Activated naive CD4-positive, alpha-beta T cell (primary cell): ENCODE measurements at places on chromosomes 5 and 9.

DNA sequence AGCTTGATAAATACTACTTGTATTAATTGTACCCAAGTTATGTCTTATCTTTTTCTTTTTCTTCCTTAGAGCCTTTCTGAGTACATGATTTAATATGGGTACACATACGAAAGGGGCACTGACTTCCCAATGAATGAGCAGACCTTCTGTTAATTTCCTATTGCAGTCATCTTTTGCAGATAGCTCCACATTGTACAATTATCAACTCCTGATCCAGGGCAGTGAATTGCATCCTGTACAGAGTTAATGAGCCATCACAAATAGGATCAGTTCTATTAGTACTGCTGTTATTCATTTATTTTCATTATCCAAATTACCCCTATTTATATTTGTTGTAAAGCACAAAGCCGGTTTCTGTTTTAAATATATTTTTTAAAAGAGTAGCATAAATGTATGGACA lies 105.6 kb downstream of the ADAMTSL1 start:
- DNase-seq = no peak

DNA sequence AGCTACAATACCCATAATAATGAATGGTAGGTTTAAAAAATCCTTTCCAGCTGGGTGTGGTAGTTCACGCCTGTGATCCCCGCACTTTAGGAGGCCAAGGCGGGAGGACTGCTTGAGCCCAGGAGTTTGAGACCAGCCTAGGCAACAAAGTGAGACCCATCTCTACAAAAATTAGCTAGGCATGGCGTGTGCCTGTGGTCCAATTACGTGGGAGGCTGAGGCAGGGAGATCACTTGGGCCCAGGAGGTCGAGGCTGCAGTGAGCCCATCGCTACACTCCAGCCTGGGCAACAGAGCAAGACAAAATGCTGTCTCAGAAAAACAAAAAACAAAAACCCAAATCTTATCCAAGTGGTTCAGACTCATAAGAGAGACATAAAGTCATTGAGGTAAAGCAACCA lies 33.8 kb upstream of the SLC6A3 start:
- DNase-seq = no peak

GRCh38 chr5:9380109-9380508 lies 165.8 kb downstream of the SEMA5A start:
- no peak for DNase-seq

DNA sequence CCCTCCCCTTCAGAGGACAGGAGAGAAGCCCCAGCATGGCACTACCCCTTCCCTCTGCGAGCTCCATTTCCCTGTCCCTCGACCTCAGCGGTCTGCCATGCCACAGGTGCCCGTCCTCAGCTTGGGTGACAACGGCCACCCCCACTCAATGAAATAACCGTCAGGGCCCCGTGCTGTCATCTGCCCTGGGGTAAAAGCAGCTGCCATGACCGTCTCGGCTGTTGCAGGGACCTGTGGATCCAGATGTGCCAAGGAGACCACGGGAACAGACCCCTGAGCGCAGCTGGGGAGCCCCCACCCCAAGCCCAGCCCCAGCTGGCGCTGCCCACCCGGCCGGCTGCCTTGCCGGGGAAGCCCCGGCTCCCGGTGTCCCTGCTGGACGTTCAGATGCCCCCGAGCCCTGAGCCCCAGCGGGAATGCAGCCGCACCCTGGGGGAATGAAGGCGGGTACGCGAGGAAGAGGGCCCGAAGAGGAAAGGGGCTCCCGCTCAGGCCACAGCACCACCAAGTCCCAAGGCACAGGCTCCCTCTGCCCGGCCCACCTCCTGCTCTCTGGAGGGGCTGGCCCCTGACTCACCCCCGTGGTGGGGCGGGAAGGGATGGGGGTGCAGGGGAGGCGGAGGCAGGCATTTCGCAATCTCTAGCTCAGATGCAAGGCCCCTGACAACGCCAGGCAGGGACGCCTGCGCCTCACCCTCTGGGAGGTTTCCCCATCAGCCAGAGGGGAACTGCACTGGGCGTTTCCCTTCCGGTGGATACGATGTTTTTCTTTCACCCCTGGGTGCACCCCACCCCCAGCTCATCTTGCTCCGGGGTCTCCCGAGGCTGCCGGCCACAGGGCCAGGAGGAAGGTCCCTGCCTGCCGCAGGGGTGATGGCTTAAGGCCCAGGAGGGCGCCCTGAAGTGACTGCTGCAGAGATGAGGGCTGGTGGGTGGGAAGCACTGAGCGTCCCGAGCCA lies 49.2 kb downstream of the NACC2 start:
- no peak for DNase-seq

DNA sequence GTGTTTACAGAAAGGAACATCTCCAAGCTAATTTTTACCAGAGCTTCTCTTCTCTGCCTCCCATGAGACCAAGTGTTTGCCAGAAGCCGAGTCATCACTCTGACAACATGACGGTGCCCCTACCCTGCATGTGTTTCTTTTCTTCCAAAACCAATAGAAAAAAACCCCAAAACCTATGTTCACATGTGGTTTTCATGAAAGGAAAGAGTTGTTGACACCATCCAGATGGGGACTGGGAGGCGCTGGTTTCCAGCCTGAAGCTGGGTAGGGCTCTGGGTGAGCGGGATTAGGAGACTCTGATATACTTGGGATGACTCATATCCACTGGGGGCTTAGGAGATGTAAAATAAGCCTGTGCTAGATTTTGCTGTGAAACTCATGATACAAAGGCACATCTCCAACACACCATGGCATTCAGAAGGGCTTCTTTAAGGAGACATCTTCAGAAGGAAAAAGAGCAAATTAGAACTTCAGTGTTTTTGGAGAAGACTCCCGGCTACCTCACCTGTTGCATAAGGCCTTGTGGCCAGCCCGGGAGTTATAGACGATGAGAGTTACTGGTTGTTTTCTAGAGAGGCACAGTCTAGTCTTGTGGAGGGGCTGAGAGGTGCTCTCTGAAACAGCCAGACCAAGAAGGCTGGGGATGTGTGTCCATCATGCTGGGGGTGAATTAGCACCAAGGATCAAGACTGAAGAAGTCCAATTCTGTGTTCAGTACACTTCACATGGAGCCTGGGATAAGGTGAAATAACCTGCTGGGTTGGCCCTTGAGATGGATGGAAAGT lies 108.9 kb upstream of the LHFPL2 start:
- DNase-seq = no peak

DNA sequence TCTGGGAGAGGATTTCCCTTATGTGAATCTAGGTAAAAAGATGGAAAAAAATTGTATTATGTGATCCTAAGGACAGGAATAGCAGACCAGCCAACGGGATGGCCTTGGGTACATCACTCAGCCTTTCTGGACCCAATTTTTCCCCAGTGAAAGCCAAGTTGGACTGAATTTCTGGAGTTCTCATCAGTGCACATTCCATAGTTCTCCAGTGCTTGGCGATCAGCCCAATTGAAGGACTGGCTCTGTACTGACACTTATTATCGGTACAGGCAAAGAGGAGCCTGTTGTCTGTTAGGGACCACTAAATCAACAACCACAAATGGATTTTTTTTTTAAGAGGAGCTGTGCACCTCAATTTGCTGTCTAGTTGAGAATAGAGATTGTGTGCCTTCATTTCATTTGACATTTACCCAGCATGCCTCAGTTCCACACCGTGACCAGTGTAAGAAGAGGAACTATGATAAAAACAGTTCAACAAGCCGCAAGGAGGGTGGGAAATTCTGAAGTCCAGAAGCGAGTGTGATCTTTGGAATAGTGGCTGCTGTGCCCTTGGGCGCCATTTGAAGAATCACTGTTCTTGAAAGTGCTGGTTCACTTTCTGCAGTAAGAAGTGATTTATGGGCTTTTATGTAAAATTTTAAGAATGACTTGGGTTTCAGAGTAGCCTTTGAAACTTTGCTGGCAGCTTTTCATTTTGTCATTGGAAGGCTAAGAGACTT lies 8.0 kb downstream of the ARL10 start:
- DNase-seq = no peak

- no peak for DNase-seq
Measured at GRCh38 chr5:87389296-87390034, 23.3 kb downstream of the CCNH start.

- DNase-seq = no peak
Measured at GRCh38 chr5:10607023-10607665, 43.3 kb downstream of the ANKRD33B start.

- no peak for DNase-seq
Measured at GRCh38 chr9:13718539-13718938, 439.0 kb upstream of the MPDZ start.

DNA sequence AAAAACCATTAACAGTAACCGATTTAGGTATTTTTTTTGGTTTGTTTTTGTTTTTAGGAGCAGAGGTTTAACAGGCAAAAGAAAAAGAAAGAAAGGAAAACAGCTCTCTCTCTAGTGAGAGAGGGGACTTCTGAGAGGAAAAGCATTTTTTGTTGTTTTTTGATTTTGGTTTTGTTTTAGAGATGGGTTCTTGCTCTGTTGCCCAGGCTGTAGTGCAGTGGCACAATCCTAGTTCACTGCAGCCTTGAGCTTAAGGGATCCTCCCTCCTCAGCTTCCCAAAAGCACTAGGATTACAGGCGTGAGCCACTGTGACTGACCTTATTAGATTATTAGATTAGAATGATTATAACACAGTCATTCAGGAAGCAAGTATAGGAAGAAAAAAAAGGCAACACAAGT lies 10.1 kb downstream of the USP20 start:
- no peak for DNase-seq

- DNase-seq = no peak
Measured at GRCh38 chr5:169029661-169030274, 271.2 kb downstream of the SLIT3 start.

DNA sequence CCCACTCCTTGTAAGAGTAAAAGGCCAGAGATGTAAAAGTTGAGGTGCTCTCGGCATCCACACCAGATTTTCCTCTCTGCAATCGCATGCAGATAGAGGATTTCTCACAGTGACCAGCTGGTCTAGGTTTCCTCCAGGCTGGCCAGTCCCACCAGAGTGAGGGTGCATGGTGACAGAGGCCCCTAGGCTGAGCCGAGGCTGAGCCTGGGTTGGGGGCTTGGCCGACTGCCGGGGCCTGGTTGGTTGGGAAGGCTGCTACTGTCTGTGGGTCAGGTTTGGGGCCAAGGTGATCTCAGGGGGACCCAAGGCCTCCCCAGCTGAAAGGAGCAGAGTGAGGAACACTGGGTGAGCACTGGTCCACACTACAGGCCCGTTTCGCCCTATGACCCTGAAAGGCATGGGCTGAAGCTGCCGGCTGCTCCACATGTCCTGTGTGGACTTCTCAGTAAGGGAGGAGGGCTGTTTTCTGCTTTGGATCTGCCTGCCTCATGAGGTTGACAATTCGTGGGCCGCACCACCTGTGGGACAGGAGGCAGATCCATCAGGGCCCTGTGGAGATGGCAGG lies 400.8 kb upstream of the IRX4 start:
- DNase-seq = no peak

DNA sequence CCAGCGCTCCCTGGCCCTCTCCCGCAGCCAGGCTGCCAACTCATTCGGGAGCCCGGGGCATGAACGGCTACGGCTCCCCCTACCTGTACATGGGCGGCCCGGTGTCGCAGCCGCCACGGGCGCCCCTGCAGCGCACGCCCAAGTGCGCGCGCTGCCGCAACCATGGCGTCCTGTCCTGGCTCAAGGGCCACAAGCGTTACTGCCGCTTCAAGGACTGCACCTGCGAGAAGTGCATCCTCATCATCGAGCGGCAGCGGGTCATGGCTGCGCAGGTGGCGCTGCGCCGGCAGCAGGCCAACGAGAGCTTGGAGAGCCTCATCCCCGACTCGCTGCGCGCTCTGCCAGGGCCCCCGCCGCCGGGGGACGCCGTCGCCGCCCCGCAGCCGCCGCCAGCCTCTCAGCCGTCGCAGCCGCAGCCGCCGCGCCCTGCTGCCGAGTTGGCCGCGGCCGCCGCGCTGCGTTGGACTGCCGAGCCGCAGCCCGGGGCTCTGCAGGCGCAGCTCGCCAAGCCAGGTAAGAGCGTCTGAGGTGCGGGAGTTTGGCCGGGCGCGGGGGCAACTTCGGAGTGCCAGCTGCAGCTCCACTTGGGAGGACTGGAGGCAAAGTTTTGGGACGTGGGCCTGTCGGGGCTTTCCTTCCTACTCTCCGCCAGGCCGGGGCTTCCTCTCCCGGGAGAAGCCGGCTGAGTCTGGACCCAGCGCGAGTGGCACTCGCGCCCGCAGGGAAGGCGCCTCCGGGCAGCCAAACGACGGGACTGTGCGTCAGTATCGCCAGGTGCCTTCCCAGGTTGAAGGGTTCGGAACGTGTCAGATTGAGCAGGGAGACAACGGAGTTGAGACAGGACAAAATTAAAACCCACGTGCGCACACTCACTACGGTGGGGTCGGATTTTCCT lies 735 bp downstream of the DMRT3 start:
- no peak for DNase-seq

- DNase-seq = no peak
Measured at GRCh38 chr9:136615631-136616306, 46.9 kb upstream of the EGFL7 start.

DNA sequence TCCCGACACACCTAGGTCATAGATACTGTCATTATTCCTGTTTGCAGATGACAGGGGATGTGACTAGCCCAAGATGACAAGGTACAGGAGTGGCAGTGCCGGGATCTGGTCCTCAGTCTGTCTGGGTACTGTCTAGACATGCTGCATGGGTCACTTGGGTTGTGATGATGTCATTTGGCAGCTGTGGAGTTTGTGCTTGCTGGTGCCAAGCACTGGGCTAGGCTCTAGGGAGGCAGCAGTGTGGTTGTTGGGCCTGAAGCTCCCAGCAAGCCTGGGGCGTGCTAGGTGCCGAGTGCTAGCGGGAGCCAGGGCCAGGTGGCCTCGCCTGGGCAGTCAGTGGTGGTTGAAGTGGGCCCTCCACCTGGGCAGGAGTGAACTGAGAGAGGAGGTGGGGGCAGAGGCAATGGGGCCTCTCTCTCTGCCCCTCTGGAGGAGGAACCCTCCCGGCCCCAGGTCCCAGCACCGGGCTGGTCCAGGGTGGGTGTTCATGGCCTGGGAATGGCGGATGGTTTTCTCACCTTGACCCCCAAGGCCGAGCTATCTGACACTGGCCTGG lies 8.8 kb upstream of the ASB6 start:
- no peak for DNase-seq

DNA sequence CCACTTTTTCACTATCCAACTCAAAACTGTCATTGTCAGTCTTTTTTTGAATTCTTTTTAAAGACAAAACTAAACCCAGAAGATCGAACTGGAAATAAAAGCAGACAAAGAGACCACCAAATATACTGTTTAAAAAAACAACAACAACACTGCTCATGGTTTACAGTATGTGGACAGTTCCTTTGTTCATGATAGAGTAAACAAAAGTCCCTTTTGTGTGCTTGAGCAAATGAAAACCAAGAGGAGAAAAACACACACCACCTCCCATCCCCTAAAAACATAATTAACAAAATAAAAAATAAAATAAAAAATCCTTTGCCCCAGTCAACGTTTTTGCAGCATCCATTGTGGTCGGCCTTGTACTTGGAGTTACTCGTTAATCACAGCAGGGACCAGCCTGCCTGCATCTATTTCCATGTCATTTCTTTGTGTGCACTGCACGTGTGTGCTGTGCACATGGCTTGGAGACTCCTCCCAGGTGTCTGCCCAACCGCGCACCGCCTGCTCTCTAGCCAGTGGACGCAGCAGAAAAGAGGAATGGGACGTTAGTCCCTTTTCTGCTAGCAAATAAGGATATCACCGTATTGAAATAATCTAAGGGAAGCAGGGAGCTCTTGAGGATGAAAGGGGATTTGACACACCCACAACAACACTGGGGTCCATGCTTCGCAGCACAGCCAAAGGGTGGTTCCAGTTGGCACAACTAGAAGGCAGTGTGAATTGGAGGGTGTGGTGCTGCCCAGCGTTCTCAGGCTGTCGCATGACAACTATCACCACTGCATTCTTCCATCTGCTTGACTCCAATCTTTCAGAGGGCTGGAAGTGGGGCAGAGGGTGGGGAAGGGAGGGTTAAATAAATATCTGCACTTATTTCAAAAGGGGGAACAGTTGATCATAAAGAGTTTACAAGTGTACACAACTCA lies 130.0 kb downstream of the SEMA6A start:
- DNase-seq = no peak
